ENCODE measurements at places on chromosomes 12 and 14.
A peak's percentile ranks its signal among the peaks of the same experiment; 100 is the strongest.

DNA sequence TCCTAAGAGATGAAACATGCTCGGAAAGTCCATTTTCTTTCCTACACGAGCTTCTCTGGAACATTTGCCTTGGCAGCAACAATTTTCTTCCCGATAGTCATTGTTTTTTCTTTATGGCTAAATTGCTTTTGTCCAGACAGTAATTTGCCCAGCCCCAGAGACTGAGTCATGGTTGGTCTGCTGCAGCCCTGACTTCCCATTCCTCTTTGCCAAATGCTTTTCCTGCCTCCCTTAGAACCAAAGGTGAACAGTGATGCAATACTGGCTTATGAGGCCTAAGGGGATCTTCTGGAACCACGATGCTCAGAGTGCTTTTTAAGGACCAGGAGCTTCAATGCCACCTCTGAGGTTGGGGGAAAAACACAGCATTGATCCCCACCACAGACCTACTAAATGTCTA, 1599.6 kb upstream of the TMEM132C start:
- peak; percentile 78 for DNase-seq

GRCh38 chr14:65650826-65651225, 238.3 kb downstream of the FUT8 start:
- no peak for DNase-seq

DNA sequence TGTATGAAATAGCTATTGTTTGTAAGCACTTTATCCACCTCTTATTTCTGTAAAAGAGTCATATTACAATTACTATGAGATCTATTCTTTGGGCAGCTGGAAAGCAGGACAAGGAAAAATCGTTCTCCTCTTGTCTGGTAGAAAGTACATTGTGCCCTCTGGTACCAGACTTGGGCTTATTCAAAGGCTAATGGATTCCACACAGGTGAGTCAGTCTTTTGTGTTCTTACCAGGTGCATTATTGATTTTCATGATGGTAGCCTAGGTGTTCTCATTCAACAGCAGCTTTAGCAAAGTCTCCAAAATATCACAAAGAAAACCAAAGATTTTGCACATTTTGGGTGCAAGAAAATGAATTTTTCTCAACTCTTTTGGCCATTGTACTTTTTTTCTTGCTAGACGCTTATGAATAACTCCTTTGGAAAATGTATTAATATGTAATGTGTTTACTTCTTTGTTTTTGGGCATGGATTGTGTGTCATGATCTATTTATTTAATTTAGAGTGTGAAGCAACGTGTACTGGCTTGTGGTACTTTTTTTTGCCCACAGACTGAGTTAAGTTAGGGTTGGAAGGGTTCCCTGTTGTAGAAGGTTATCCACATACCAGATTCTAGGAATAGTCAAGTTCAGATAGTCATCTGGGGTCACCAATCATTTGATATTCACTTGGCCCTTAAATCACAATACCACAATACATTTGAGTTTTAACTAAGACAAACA, 26.2 kb downstream of the MNAT1 start:
- no peak for DNase-seq

DNA sequence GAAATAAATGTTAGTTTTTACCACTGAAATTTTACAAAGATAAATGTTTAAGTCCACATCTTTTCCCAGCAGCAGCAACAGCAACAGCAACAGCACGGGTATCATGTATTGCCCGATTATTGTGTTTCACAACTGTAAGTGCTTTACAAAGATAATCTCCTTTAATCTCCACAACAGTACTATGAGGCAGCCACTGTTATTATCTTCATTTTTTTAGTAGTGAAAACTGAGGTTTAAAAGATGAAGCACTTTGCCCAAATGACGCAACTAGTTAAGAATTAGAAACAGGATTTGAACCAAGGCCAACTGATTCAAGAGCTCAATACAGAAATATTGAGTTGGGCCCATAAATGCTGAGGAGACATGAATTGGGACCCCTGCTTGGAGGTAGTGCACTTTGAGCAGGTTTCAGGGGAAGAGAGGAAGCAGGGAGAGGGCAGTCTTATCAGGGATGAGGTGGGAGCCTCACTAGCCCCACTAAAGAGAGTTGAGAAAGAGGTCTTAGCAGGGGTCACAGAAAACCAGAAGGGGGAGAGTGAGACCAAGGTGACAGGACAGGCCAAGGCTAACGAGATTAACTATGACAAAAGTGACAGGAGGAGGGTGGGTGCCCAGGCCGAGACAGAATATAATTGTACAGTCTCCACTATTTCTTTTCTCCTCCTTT, 15.3 kb downstream of the KRT2 start:
- DNase-seq: peak; percentile 36

GRCh38 chr12:131833896-131834641, 5.9 kb downstream of the MMP17 start:
- peak; percentile 60 for DNase-seq

GRCh38 chr14:65731933-65732506, 319.5 kb downstream of the FUT8 start:
- DNase-seq: no peak

- no peak for DNase-seq
Measured at GRCh38 chr14:51816031-51816430, 44.4 kb upstream of the GNG2 start.

DNA sequence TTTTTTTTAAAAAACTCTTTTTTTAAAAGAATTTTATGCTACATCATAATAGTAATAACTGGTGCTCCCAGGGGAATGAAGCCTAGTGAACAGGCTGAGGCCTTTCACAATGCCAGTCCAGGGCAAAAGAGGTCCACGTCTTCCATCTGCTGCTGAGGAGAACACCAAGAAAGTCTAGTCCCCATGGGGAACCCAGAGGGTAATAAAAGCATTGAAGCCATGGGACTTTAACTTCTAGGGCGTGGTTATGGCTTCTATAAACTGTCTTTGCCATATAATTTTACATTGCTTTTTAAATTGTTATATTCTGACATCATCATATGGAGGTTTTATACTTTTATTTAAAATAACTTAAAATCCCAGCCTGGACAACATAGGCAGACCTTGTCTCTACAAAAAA, 64.3 kb downstream of the SLC16A7 start:
- DNase-seq: peak; percentile 5

DNA sequence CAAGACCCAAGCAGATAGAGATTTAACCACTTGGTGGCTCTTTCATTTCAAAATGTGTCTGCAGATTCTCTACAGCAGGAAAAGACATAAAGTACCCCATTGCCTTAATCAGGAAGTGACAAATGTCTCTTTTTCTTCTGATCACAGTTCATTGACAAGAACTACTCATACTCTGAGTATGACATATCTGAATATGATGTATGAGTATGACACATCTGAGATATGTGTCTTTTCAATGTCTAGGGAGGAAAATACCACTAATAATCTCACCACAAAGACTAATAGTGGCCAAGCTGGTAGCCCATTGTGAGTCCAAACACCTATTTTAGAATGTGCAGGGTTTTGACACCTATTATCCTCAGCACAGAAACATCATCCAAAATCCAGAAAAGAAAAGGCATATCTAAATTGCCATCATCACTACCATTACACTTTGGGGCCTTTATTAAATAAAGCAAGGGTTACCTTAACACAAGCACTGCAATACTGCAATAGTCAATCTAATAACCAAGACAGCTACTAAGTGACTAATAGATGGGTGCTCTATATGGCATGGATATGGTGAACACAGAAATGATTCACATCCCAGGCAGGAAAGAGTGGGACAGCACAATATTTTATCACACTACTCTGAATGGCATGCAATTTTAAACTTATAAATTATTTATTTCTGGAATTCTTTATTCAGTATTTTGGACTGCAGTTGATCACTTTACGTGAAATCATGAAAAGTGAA, 243.7 kb upstream of the FAR2 start:
- DNase-seq: peak; percentile 11

All from GM23248 (cell line).